Dorsolateral prefrontal cortex (tissue), 122 donors: ENCODE measurements at places on chromosomes 4 and X.

- DNase-seq = no peak
Measured at GRCh38 chr4:24559032-24559821, 25.1 kb downstream of the DHX15 start.

- DNase-seq = no peak
Measured at GRCh38 chrX:4994855-4995254, 1233.8 kb downstream of the NLGN4X start.

DNA sequence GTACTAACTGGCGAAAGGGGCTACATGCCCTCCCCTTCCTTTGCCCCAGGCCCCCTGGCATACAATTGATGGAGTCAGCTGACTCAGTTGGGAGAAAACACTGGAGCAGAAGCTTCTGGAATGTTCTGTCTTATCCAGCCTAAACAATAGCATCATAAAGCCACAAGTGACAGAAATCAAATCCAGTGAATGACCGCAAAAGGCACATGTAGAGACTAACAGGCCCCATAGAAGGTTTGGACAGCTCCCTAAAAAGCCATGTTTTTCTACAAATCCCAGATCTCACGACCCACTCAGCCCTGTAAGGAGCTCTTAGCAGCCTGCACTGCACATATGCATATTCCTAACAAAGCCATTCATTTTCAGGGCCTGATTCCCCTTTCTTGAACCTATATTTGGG, 25.1 kb downstream of the SCARB2 start:
- DNase-seq = no peak

GRCh38 chr4:18689308-18690115, 668.0 kb upstream of the LCORL start:
- DNase-seq = no peak

- DNase-seq = peak; percentile 70
Measured at GRCh38 chr4:88008122-88008742, 797 bp downstream of the PKD2 start.

- DNase-seq = no peak
Measured at GRCh38 chr4:64248186-64248585, 161.1 kb downstream of the TECRL start.

DNA sequence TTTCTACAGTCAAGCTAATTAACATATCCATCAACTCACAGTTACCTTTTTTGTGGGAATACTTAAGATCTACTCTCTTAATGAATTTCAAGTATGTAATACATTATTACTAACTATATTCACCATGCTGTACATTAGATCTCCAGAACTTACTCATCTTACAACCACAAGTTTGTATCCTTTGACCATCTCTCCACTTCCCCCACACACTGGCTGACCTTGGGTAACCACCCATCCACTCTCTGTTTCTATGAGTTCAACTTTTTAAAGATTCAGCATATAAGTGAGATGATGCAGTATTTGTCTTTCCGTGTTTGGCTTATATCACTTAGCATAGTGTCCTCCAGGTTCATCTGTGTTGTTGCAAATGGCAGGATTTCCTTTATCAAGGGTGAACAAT, 30.5 kb upstream of the MAGED1 start:
- DNase-seq = no peak

DNA sequence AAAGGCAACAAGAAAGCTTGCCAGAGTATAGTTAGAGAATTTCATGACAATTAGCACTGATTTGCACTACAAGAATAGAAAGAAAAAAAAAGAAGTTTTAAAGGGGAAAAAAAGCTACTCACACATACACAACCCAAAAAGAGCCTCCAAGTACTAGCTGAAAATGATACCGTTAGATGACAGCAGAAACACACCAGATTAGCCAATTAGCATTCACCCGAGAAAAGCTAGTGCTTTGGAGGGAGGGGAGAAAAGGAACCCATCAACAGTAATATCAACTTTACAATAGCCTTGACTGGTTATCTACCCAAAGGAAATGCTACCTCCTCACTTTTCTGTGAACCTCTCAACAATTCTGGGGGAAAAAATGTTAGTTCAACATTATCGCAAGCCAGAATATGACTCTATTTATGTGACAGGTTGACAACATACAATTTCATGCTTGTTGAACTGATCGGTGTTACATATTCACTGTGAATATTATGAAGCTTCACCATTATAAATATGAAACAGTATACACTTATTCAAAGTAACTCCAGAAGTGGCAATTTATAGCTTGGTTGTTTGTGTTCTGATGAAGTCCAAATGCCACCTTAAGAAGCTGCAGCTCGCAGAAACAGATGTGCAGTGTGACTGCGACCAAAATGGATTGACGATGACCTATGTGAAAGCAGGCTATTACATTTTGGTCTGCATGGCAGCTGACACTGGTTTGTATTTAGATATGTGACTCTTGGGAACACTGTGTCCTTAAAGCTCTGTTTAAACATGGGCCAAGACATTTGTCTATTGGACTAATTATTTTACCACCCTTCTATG, 15.9 kb downstream of the PPARGC1A start:
- no peak for DNase-seq

GRCh38 chrX:41761702-41762101, 37.7 kb downstream of the GPR82 start:
- no peak for DNase-seq

DNA sequence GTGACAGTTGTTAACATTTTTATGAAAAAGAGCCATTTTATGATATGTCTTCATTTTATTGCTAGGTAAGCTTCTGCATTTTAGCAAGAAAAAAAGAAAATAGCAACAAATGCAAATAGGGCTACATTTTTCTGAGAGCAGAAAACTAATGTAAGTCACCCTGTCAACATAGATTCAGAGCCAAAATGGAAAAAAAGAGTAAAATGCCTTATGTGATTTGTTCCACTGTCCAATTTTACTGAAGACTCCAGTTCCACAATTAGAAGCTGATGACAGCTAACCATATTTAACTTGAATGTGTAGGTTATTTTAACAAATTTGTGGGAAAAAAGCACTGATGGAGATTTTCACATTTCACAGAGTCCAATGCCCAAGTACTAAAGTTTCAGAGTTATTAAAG, 772.3 kb downstream of the FAT4 start:
- DNase-seq = no peak

DNA sequence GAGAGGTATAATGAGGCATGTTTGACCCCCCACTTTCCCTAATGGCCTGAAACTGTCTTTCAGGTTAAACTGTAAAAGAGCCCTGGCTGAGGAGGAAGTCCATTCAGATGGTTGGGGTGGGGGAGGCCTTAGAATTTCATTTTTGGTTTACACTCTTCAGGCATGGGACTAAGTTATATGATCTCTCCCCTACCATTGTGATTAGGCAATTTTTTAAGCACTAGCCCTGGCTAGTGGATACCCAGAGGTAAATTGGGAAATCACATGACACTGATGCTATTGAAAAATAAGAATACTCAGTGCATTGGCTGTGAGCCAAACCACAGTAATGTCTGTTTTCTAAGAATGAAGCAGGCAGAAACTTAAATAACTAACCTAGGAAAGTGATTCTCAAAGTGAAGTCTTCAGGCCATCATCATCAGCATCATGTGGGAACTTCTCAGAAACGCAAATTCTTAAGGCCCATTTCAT, 149.7 kb downstream of the RRAGB start:
- DNase-seq = no peak

- DNase-seq = no peak
Measured at GRCh38 chr4:67403342-67403741, 142.0 kb downstream of the CENPC start.

GRCh38 chrX:65677954-65678469, 10.6 kb downstream of the MSN start:
- no peak for DNase-seq

DNA sequence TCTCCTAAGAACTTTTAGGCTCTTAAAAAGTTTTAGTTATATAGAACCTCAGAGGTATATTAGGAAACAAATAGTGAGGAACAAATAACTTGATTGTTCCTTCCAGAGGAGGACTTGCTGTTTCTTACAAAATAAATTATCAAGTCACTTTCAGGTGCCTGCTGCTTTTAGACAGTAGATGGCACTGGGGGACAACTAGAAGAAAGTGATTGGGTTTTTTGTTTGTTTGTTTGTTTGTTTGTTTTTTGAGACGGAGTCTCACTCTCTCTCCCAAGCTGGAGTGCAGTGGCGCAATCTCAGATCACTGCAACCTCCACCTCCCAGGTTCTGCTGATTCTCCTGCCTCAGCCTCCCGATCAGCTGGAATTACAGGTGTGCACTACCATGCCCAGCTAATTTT, 35.4 kb upstream of the CDKL5 start:
- DNase-seq = no peak

DNA sequence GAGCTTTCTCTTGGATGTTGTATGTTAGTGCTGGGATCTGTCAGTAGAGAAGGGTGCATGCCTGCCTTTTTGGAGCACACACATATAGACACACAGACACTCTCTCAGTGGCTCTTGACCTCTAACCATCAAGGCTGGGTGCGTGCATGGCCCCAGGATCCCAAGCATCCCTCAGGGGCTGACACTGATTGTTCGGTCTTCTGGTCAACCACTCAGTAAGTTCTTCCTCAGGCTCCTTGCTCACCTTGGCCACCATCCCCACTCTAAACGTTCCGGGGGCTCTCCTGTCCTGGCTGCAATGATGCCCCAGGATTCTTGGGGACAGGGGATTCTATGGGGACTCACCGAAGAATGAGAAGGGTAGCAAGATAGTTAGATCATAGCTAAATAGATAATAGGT, 179.6 kb downstream of the SHOX start:
- DNase-seq = no peak

GRCh38 chrX:39895218-39896110, 202.3 kb downstream of the BCOR start:
- no peak for DNase-seq

DNA sequence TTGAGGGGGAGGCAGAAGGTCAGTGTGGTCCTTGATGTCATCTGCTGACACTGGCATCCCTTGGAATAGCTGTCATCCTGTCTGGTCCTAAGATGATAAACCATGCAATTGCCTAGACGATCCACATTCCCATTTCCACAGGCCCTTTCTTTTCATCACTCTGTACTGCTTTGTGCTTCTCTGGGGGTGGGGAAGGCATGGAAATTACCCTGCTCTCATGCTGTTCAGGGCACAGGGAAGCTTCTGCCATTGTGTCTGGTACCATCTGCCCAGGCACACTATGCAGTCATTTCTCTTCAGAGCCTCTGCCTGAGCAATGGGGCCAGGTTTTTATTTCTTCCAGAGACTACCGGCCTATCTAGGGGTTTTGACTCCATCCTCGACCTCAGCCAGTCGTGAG, 49.7 kb upstream of the ELOVL6 start:
- no peak for DNase-seq

GRCh38 chrX:41234962-41235361, 99.0 kb upstream of the DDX3X start:
- DNase-seq = no peak

- no peak for DNase-seq
Measured at GRCh38 chr4:187814737-187815465, 180.7 kb upstream of the ZFP42 start.

- no peak for DNase-seq
Measured at GRCh38 chr4:80015407-80016189, 57.4 kb downstream of the ANTXR2 start.

DNA sequence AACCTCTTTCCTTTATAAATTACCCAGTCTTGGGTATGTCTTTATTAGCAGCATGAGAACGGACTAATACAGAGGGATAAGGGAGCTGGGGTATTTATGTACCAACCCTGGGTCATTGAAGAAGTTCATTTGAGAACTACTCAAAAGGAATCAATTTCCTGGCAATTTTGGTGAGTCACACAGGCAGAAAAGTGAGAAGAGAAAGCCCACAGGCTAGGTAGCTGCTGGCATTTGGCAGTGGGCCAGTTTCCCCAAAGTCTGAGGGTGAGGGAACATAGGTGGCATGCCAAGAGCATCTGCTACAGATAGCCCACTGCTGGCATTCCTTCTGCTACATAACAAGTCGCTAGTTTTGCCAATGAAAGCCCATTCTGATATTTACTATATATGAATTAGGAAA, 411.2 kb downstream of the MID1IP1 start:
- DNase-seq = no peak

DNA sequence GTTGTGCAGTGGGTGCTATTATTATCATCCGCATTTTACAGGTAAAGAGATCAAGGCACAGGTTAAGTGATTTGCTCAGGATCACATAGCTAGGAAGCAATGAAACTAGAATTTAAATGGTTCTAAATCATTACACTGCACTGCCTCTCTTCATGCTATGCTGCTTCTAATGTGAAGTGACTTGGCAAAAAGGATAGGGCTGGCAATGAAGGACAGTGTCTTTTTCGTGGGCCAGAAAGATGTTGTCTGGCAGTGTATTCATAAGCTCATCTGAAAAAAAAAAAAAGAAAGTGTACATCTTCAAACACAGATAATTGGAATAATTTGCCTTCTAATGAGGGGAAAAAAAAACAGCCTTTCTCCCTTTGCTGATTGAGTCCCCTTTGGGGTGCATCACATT, 132.2 kb upstream of the FUNDC1 start:
- DNase-seq = no peak

GRCh38 chrX:71256856-71257255, 2.9 kb upstream of the ZMYM3 start:
- DNase-seq = no peak

DNA sequence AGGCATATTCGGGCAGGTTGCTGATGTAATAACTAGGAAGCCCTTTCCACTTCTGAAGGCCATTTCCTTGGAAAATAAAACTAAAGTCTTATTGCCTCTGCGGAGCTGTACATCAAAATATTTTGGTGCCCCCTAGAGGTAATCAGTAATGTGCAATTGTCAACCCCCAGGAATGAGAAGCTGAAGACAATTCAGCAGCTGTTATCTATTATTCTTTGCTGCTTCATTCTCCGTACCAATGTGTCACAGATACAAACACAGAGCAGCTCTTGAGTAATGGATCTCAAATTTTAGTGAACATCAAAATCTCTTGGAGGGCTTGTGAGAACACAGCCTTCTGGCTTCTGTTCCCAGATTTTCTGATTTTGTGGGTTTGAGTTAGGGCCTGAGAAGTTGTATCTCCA, 3.5 kb upstream of the SLIT2 start:
- DNase-seq = no peak

- DNase-seq = no peak
Measured at GRCh38 chr4:184824081-184824775, 1.5 kb downstream of the ACSL1 start.

GRCh38 chr4:183374950-183375555, 52.8 kb upstream of the CLDN24 start:
- no peak for DNase-seq

- DNase-seq = no peak
Measured at GRCh38 chr4:150087006-150087405, 8.8 kb downstream of the DCLK2 start.

- no peak for DNase-seq
Measured at GRCh38 chr4:85701861-85702321, 226.9 kb downstream of the ARHGAP24 start.

DNA sequence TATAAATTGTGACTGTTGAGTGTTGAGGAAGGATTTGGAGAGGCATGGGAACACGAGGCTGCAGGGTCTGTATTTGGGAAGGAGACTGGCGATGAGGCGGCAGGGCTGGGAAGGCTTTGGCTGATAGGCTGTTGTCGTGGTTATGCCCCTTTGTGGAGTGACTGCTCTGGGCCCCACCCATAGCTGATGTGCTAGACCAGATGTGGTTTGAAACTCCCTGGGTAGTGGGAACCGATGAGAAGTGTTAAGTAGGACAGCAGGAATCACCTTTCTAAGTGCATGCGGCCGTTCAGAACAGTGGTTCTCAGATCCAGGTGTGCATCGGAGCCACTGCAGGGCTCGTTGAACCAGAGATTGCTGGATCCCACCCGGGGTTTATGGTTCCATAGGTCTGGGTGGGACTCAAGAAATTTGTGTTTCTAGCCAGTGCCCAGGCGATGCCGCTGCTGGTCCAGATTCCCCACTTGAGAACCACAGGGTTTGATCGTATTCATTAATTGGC, 42.3 kb downstream of the TBC1D14 start:
- no peak for DNase-seq
